Endodermal cell (in vitro differentiated cells): ENCODE measurements at places on chromosomes 5 and 9. TPM values are rescaled to one million over a fixed set of nuclear protein-coding genes. Genes with fewer than 3 reads are reported as not detected.

Gene ADAMTSL2
- total RNA-seq = 0.18 and 0.27 TPM in 2 replicates

Gene EQTN
- not detected in 3 replicates for total RNA-seq

Gene LVRN
- total RNA-seq = 0.38 to 2.0 TPM (median 0.48 TPM) in 3 replicates

Gene ADGRV1
- total RNA-seq = 66.2 to 97.6 TPM (median 89.9 TPM) in 3 replicates

Gene PPP1R26
- total RNA-seq = 43.2 and 49.8 TPM in 2 replicates

Gene PCDHAC2
- total RNA-seq = 0.27 to 1.5 TPM (median 0.49 TPM) in 3 replicates

Gene CTNNA1
- 295 to 315 TPM (median 305 TPM) in 3 replicates for total RNA-seq

Gene TMEM171
- 0.73 to 0.77 TPM (median 0.74 TPM) in 3 replicates for total RNA-seq

Gene SH2D3C
- total RNA-seq = 0.74 to 2.2 TPM (median 0.77 TPM) in 3 replicates

Gene PPWD1
- 34.7 to 50.3 TPM (median 48.6 TPM) in 3 replicates for total RNA-seq

Gene WNK2
- 46.1 to 80.1 TPM (median 55.0 TPM) in 3 replicates for total RNA-seq

Gene OBP2B
- total RNA-seq = not detected in 3 replicates

Gene TMC1
- total RNA-seq = 0.05 and 0.09 TPM in 2 replicates

Gene ALDOB
- total RNA-seq = 0.21 to 0.29 TPM in 2 of 3 replicates, not detected in the other

Gene AIF1L
- 104 and 117 TPM in 2 replicates for total RNA-seq

Gene PCDHA10
- 15.6 and 17.7 TPM in 2 replicates for total RNA-seq

Gene PLAC8L1
- total RNA-seq = 1.00 TPM in 1 of 3 replicates, not detected in the others
